T follicular helper cell (primary cell): ENCODE measurements at places on chromosomes 12 and 14.

DNA sequence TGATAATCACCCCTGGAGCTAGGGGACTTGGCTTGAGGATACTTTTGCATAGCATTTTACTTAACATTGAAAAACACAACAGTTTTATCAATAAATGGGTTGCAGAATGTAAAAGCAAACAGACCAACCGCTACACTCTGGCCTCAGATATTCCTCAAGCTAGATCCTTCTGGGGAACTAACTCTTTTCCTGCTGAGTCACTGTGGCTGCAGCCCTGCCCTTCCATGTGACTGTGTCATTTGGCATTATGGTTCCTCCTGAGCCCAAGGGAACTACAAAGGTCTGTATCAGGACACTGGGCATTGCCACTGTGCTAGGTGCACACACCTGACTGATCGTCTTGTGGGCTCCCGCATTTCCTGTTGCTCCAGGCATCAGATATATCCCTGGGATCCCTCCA is 56.6 kb downstream of the TTC9 start:
- DNase-seq: no peak

DNA sequence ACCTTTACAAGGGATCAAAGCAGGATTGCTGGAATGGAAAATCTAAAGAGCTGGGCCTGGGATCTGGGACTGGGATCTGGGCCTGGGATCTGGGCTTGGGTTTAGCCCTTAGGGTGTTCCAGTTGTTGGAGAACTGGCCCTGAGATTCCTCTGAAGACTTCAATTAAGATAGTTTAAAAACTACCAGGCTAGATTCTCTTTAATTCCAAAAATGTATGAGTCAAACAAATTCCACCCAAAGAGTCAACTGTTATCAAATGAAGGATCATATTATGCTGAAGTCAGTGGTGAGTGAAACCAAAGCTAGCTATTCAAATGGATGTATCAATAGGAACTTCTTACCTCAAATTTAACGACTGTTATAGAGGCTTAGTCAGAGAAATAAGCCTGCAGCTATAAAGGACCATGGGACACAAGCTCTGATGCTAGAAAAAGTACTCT is 40.5 kb downstream of the LIMA1 start:
- DNase-seq: no peak

DNA sequence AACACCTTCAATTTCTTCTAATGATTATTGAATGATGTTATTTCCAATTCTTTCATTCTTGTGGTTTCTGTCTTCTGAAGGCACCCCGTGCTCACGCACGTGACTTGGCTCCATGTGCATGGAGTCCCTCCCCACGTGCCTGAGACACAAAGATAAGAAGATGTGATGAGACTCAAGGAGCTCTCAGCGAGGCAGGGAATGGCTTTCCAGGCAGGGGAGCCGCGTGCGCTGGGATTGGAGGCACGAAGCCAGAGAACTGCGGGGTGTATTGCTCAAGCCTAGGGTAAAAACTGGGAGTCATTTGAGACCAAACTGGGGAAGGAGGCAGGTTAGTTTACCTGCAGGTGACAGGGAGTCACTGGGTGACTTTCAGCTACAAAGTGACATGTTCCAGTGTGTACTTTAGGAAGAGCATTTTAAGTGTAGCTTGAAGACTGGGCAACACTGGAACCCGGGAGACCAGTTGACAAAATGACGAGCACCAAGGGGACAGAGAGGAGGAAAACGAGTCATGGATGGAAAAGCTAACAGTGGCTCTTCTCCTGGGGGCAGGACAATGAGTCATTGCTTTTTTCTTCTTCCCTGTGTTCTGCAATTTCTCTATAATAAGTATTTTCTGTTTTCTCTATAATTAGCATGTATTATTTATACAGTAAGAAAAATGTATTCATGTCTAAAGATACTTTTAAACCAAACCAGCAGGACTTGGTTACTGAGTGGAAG is 311.7 kb upstream of the FKBP4 start:
- no peak for DNase-seq

- DNase-seq: no peak
Observed at GRCh38 chr14:96409701-96410100, 17.8 kb downstream of the AK7 start.

- DNase-seq: no peak
Observed at GRCh38 chr12:85405262-85405661, 125.2 kb downstream of the ALX1 start.
